ENCODE measurements at places on chromosomes 3 and 15. TPM values are rescaled to one million over a fixed set of nuclear protein-coding genes. Genes with fewer than 3 reads are reported as not detected.

GRCh38 chr3:42680271-42680670, 5.1 kb upstream of the KLHL40 start:
- no peak for DNase-seq

Gene ZNF860
- total RNA-seq, result not detected

DNA sequence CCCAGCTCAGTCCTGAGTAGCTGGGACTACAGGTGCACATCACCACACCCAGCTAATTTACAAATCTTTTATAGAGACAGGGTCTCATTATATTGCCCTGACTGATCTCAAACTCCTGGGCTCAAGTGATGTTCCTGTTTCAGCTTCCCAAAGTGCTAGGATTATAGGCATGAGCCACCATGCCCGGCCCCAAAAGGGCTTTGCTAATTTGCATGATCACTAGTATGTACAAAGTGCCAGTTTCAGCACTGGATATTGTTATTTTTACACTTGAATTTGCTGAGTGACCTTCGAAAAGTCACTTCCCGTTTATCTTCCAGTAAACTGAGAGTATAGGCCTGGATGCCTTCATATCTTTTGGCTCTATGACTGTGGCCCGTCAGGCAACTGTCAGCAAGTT, 12.2 kb downstream of the CLN6 start:
- peak; percentile 15 for DNase-seq

DNA sequence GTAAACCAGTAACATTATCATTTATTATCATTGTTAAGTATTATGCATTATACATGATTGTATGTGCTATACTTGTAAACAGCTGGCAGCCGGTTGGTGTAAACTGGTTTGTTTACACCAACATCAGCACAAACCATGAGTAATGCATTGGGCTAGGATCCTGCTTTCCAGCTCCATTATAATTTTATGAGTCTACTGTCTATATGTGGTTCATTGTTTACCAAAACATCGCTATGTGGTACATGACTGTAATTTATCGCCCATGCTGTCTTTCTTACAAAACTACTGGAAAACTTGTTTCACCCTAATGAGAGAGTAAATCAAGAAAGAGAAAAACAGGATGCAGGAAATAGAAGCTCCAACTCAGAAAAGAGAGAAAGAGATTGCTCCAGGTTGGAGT, 224.8 kb upstream of the CBLB start:
- DNase-seq, result no peak

DNA sequence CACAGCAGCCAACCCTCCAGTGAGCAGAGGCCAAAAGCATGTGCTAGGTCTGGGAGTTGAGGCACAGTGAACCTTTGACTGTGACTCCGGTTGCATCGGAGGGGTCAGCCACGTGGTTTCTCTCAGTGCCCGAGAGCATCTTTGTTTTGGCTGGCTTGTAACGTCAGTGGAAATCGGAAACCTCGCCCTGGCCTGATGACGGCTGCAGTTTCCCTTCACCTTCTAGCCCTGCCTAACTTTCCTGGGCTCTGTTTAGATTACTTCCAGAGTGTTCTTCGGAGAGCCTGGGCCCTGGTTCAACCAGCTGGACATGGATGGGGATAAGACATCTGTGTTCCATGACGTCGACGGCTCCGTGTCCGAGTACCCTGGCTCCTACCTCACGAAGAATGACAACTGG, 56.6 kb downstream of the MESD start:
- no peak for DNase-seq

DNA sequence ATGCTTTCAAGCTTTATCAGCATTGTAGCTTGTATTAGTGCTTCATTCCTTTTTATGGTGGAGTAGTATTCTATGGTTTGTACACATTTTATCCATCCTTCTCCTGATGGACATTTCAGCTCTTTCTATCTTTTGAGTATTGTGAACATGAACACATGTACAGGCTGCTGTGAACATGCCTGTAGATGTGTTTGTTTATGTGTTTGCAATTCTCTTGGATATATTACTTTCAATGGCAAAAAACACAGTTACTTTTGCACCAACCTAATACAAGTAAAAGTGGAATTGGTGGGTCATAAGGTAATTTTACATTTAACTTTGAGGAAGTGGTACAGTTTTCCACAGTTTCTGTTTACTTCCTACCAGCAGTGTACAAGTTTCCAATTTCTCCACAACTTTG, 180.4 kb downstream of the FNDC3B start:
- no peak for DNase-seq

Gene KLHL40
- total RNA-seq, result not detected

GRCh38 chr3:38834110-38834509, 18.1 kb upstream of the SCN10A start:
- no peak for DNase-seq

Gene AKAP13
- total RNA-seq, result 60.5 TPM

Gene TNNC1
- 0.25 TPM for total RNA-seq

DNA sequence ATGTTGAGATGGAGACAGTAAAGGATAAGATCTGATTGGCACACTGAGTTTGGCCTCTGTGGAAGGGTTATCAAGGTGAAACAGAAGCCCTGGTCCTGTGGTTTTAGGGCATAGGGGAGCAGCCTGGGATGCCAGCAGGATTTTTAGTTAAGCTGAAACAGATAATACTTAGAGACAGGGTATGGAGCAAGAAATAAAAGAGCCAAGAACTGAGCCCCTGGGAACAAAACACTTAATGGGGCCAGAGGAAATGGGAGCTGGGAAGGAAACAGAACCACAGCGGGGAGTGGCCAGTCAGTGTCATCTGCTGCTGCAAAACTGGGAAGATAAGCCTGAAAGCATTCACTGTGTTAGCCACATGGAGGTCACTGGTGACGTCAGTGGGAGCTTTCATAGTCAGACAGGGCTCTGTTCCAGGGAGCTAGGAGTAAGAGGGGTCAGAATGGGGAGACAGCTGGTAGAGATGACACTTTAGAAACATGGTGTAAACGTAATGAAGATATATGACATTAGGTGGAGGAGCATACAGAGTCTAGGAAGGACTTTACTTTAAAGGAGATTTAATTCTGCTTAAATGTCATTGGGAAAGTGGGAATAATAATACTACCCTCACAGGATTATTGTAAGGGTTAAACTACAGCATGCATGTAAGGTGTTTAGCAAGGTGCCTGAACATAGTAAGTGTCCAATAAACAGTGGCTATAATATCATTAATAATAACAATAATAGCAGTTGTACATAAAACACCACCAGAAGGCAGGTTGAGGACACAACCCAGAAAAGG, 172.7 kb upstream of the CTNNB1 start:
- DNase-seq, result peak; percentile 52

Gene XCR1
- not detected for total RNA-seq
